ENCODE measurements at places on chromosomes 2 and 18.

- DNase-seq = no peak
Measured at GRCh38 chr2:235616885-235617284, 123.0 kb downstream of the AGAP1 start.

- DNase-seq = peak; percentile 26
Measured at GRCh38 chr2:110804915-110805314, 72.5 kb downstream of the ACOXL start.

DNA sequence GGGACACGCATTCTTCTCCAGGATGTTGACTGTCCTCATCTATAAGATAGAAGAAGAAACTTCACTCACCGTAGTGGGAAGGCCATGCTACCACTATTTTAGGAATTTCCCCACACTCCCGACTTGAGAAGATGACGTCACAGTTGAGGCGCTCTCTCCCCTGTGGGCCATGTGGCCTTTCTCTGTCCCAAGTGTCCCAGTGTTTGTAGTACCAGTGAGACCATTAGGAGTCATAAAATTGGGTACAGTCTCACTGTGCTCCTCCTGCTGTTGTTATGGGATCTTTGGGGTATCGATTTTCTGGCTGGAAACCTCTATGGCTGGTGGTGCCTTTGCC, 7.2 kb upstream of the SNTG2 start:
- no peak for DNase-seq

- DNase-seq = no peak
Measured at GRCh38 chr2:230564805-230565779, 147.6 kb upstream of the CAB39 start.

DNA sequence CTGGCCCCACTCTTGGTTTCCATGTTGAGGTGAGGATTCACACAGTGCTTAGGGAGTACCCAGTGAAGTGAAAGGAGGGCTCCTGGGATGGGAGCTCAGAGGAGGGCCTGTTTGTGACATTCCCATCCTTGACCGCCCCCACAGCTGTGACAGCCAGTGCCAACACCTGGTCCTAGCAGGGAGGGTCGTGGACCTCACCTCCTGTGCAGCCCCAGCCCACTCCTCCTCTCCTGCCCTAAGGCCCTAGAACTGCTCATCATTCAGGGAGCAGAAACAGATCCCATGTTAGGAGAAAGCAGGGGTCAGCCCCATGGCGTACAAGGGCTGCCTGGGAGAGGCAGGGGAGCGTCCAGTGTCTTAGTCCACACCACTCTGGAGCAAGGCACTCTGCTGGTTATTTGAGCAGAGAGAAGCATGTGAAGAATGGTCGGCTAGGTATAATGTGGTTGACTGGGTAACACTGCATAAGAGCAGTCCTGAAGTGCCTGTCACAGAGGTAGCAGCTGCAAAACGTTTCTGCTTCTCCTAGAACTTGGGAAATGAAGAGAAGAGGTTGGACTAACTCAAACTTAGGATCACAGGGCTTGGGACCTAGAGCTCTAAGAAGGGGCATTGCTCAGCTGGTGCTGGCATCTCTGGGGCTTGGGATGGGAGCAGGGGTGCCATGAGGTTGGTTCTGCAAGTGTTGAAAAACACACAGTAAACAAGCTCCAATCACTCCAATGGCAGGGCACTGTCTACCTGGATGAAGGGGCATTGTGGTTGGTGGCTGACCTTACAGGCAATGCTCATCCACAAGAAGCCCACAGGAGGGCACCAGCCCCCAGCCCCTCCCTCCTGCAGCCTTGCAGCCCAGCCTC, 55.6 kb downstream of the FAM168B start:
- no peak for DNase-seq

- DNase-seq = no peak
Measured at GRCh38 chr2:189161894-189162293, 17.7 kb downstream of the COL5A2 start.

GRCh38 chr2:111164078-111164477, 43.4 kb downstream of the BCL2L11 start:
- DNase-seq = no peak

- no peak for DNase-seq
Measured at GRCh38 chr2:127516041-127516762, 10.1 kb downstream of the IWS1 start.

GRCh38 chr2:16124881-16125613, 184.7 kb downstream of the MYCN start:
- DNase-seq = no peak

DNA sequence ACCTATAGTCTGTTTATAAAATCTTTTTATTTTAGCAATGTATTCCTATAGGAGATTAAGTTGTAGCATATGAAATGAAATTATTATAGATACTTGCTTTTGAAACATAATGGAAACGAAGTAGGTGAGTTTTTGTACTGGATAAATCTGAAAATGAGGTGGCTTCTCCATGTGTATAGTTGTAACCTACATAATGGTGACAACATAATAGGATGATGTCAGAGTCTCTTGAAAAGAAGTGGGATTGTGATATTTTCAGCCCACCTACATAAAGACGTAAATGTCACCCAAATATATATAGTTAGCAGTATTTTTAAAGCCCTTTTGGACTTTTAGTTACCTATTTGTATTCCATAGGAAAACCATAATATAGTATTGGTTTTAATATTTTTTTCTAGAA, 34.8 kb downstream of the FAM171B start:
- no peak for DNase-seq

DNA sequence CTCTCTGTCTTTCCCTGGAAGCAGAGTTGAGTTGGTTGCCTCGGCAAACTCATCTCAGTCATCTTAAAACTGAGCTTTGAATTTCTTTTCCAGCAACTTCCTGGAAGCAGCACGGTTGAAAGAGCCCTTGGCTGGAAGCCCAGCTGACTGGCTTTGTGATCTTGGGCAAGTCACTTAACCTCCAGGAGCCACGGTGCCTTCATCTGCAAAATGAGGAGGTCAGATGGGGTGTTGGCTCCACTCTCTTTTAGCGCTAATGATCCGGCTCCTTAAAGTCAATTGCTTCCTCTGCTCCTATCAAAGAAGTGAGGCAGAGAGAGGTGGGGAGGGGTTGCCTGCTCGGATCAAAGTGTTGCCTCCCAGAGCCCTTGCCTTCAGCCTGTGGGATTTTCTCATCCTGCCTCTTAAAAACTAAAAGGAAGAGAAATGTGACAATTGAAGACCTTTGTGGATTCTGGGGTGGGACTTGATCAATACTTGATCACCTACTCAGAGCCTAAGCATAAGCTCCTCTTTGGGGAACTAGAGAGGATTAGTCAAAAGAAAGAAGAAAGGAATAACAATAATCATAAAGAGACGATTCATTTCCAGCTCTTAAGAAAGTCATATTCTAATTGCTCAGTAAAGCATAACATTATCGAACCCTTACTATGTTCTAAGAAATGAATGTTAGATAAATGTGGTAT, 86.6 kb downstream of the MYCN start:
- DNase-seq = no peak

GRCh38 chr2:109369671-109370191, 240.7 kb downstream of the SH3RF3 start:
- DNase-seq = no peak

DNA sequence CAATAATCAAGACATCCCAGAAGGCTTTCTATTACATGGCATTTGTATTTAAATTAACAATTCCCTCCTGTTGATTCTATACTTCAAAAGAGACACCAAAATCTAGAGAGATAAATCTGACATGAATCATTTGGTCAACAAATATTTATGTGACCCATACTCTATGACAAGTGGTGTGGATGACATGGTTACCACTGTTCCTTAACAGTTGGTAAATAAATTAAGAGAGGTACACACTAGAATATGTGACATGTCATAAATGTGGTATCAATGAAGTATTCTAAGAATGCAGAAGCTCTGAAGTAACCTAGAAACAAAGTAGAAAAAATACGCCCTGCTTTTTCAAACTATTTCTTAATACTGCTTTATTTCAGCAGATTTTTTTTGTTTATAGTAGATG, 255.4 kb downstream of the EXOC6B start:
- DNase-seq = no peak

- DNase-seq = no peak
Measured at GRCh38 chr18:8526332-8526731, 82.9 kb upstream of the RAB12 start.

DNA sequence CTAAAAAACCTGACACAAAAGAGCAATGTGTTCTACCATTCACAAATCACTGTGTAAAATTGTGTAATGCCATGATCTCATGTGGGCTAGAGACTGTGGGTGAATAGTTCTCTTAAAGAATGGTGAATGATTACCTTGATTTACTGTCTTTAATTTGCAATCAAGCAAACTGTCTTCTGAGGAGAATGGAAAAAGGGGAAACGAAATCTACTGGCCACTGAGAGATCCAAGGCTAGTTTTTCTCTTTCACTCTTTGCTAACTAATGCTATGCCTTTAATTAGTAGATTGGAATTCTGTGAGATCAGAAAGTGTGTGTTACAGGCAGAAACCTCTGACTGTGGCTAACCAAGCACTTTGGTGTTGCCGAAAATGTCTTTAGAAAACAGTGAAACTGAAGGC, 422.7 kb downstream of the TGIF1 start:
- DNase-seq = no peak

GRCh38 chr2:177252808-177253531, 11.6 kb downstream of the NFE2L2 start:
- DNase-seq = no peak

DNA sequence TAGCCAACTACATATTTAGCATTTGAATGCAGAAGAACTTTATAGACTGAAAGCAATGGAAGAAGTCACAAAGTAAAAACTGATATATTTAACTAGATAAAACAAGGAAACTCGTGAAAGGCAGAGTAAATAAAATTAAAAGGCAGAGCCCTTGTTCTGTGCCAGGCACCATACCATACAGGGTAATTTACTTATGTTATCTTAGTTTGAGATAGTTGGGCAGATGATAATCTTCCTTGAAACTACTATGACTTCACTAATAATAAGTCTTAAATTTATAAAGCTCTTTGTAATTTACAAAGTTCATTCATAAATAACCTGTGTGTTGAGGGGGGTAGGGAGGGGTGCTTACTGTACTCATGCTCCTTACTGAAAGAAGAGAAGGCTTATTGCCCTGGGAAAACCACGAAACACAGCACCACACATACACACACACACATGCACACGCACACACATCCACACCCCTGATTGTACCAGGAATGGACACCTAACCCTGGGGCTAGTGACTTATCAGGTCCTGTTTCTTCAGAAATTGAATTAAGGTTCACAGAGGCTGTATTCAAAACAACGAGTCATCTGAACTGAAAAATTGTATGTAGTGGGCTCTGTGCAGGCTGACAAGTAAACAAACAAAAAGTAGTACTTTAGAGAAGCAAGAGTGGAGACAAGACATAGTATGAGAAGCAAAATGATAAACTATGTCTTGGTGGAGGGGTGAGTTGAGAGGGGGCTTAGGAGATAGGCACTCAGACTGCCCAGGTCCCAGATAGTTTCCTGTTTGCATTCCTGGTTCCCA, 38.1 kb downstream of the AGFG1 start:
- no peak for DNase-seq

- DNase-seq = no peak
Measured at GRCh38 chr2:42663828-42664227, 95.4 kb downstream of the MTA3 start.

DNA sequence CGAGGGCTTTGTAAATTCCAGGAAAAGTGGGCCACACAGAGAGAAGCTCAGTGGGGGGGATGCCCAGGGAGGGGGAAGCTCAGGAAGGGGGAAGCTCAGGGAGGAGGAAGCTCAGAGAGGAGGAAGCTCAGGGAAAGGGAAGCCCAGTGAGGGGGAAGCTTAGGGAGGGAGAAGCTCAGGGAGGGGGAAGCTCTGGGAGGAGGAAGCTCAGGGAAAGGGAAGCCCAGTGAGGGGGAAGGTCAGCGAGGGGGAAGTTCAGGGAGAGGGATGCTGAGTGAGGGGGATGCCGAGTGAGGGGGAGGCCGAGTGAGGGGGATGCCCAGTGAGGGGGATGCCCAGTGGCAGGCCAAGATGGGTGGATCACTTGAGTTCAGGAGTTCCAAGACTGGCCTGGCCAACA, 821 bp upstream of the CHRNG start:
- no peak for DNase-seq

DNA sequence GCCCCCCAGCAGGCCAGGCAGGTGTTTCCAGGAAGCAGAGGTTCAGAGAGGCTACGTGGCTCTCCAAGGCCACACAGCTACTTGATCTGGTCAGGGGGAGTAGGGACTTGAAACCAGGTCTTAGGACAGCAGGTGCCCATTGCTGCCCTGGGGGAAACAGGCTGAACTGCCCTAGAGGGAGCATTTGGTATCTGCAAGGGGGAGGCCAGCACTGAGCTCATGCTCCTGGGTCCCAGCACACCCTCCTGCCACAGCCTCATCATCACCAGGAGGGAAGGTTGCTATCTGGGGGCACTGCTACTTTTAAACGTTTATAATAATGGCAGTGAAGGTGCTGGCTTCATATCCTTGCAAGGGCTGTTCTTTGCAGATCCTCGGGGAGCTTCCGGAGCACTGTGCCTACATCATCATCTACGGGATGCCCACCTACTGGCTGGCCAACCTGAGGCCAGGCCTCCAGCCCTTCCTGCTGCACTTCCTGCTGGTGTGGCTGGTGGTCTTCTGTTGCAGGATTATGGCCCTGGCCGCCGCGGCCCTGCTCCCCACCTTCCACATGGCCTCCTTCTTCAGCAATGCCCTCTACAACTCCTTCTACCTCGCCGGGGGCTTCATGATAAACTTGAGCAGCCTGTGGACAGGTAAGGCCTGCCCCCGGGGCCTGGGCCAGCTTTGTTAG, 36.1 kb downstream of the ABCG8 start:
- no peak for DNase-seq

- no peak for DNase-seq
Measured at GRCh38 chr2:18243816-18244215, 316.6 kb downstream of the RDH14 start.

GRCh38 chr2:6771634-6772611, 93.8 kb downstream of the CMPK2 start:
- DNase-seq = no peak

DNA sequence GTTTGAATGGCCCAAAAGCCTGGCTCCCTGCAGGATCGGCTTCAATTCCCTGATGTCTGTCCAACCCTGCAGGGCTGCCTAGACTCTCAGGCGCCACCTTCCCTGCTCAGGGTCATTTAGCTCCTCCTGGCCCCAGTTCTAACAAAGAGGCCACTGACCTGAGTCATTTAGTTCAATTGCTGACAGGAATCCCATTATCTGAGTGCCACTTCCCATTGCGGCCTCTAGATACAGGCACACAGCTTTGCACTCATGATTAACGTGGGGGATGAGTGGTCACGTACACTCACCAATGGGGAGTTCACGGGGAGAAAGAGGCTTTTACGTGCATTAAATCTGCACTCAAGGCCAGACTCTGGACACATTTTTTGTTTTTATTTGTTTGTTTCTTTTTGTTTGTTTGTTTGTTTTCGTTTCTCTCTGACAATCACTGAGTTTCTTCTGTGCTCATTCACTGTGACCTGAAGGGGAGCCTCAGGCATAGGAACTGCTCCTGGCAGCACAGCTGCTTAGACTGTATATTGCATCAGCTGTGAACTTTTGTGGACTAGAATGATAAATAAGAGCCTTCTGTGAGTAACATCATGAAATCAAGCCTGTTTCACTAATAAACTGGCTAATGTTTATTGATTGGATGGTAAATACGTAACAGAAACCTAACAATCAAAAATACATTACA, 118.9 kb upstream of the CTNNA2 start:
- DNase-seq = no peak

All from stimulated activated CD8-positive, alpha-beta memory T cell treated with anti-CD3 and anti-CD28 coated beads, Interleukin-7, amount 100 ng/mL, for 24 hours (primary cell).